ENCODE measurements at places on chromosomes 6 and 20.

GRCh38 chr20:58239216-58239615 is 10.8 kb upstream of the ANKRD60 start:
- peak; percentile 12 for DNase-seq

- DNase-seq, result no peak
Observed at GRCh38 chr20:49945701-49946477, 9.7 kb downstream of the RNF114 start.

GRCh38 chr6:147063469-147064031 is 140.7 kb upstream of the STXBP5 start:
- DNase-seq, result no peak

- no peak for DNase-seq
Observed at GRCh38 chr20:1800777-1801176, 94.4 kb upstream of the SIRPA start.

DNA sequence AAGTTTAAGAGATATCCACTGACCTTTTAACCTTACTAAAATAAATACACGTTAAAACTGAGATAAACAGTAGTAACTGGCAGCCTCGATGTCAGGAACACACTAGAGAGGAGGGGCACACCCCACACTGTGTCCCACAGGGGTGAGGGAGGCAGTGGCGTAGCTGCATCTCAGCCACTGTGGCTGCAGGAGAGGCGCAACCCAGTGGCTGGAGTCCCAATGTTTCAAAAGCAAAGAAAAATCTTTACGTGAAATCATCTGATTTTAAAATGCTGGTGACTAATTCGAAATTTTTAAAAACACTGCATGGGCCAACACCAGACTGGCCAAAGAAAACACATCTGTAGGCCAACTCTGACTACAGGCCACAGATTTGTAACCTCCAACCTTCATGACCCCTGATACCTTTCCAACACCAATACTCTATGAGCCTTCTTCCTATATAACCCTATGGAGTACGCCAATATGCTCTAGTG is 54.7 kb downstream of the TRAM2 start:
- no peak for DNase-seq

DNA sequence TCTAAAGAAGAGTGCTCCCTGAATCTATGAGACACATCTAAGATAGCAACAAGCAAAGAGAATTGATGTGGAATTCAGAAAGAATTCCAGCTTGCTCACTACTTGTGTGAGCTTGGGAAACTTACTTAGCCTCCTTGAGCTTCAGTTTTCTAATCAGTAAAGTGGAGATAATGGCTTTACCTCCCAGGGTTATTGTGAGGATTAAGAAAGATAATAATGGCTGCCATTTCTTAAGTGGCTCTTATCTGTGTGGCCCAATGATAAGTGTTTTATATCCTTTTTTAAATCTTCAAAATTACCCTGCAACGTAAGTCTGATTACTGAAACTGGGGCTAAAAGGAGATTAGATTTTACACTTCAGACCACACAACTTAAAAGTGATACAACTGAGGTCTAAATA is 418.5 kb downstream of the LMBRD1 start:
- no peak for DNase-seq

All from right hindlimb (tissue), 1 donor.